NCI-H524 treated with DMSO at 0.1 percent for 48 hours (cell line): ENCODE measurements at places on chromosomes 11 and 22.
A peak's percentile ranks its signal among the peaks of the same experiment; 100 is the strongest.

DNA sequence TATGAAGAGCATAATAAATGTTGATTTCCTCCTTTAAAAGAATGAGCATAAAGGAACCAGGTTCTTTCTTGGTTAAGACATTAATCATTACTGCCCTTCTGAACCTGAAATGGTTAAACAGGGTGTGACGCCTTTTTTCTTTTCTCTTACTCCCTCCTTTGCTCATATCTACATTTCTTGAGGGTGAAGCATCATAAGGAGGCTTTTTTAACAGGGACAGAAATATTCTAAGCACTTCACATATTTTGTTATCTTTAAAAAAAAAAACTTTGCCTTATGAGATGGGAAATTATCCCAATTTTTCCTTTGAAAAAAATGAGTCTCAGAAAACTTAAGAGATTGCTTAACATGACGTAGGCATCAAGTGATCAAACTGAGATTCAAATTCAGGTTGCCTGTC is 1036.3 kb upstream of the TENM4 start:
- DNase-seq: no peak

DNA sequence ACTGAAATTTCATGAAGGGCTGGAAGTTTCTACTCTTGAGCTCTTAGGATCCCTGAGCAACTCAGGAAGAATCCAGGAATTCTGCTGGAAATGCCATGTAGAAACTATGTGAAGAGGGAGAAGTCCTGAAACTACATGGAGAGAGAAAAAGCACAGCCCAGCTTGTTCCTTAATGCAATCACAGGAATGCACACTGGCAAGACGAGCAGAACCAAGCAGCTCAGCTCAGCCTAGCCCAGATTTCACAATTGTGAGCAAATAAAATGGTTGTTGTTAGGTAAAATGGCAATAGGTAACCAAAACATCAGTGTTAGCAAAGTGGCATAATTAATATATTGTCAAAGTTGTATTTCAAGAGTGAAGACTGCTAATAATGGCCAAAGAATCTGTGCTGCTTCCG is 28.1 kb downstream of the ZNF214 start:
- no peak for DNase-seq

- peak; percentile 3 for DNase-seq
These were observed 81.9 kb downstream of the UVRAG start for GRCh38 chr11:75896843-75897419.

- peak; percentile 96 for DNase-seq
These were observed 44.3 kb downstream of the PTPRJ start for GRCh38 chr11:48024635-48025071.

- DNase-seq: no peak
These were observed 26.4 kb downstream of the ADAMTS15 start for GRCh38 chr11:130474637-130475400.

DNA sequence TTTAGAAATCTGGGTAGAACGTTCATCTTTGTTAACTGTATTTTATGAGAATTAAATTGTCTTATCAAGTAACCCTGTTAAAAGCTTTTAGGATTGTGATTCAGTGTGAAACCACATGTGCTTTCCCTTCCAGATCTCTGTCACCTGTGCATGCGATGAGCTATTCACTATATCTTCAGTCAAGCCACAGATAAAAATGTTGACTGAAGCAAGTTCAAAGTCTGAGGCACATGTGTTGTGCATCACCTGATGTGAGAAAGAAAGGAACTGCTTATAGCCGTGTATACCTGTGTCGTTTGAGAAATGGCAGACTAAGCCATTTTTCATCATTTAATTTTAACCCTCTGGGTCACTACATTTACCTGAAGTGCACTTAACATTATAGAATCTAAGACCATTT is 1088.9 kb upstream of the TENM4 start:
- DNase-seq: no peak

DNA sequence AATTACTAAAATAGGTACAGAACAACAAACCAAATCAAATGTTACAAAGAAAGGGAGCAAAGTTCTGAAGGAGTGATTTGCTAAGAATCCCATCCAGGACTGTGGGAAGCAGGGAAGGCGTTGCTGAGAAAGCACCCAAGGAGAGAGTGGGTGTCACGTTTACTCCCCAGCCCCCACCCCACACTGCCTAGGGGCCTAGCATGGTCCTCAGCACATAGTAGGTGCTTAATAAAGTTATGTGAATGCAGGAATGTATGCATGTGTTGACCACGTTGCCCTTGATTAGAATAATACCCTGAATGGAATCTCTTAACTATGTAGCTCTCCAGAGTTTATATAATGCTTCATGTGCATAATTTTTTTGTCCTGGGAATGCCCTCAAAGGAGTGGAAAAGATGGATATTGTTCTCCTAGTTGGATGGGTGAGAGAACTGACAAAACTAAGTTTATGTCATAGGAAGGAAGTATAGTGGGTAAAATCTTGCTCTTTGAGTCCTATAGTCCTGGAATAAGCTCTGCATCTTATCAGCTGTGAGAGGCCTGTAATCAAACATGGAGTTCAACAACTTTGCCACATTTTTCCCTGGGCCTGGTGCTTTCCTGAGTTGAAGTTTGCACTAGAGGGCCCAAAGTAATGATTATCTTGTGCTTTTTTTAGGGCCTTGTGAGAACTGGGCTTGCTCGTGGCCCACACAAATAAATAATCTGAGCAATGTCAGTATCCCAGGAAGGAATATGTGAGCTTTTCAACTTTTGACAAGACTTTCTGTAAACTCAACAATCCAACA is 53.8 kb upstream of the LMO2 start:
- no peak for DNase-seq

- no peak for DNase-seq
These were observed 866 bp downstream of the MED17 start for GRCh38 chr11:93784935-93785360.

- DNase-seq: no peak
These were observed 25.0 kb upstream of the EED start for GRCh38 chr11:86219311-86220193.

GRCh38 chr22:50074551-50075530 is 10.4 kb downstream of the MLC1 start:
- no peak for DNase-seq

- DNase-seq: no peak
These were observed 404.5 kb downstream of the INSC start for GRCh38 chr11:15519124-15519791.

DNA sequence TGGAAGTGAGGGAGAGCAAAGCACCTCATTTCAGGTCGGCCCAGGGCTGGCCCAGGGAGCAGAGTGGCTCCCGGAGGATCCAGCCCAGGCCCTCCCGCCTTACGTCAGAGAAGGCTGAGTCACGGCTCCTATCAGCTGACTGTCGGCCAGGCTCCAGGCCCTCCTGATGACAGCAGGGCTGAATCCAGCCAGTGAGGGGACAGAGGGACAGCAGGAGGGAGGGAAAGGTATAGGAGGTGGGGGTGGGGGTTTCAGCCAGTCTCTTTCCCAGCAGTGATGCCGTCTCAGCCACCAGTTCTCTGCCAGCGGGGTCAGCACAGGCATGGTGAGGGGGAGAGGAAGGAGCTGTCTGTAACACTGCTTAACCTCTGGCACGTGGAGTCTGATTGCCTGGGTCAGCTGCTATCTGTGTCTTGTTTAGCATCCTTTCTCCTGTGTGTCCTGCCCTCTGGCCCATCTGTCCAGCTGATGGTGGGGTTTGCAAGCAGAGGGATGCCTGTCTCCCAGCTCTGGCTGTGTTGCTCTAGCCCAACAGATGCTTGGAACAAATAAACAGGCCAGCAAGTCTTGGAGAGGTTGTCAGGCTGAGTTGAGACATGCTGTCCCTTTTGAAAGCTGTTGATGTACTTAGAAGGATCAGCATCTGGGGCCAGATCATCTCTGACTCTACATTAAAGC is 74.0 kb downstream of the ADAMTS15 start:
- peak; percentile 36 for DNase-seq

- no peak for DNase-seq
These were observed 18.3 kb downstream of the RGL4 start for GRCh38 chr22:23709107-23709506.

DNA sequence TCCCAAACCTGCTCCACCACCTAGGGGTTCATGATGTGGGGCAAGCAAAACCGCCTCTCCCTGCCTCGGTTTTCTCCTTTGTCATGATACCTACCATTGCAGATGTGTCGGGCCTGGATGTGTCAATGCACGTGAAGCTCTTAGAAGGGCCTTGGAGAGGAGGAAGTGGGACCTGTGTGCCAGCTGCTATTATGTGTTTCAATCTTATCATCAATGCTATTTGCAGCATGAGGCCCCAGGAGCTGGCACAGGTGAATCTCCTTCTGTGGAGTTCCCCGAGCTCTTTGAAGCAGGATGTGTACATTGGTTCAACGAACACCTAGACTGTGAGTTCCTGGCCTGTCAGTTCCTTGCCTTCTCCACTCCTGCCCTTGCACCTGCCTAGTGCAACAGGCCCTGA is 331.6 kb downstream of the CTTN start:
- DNase-seq: no peak

DNA sequence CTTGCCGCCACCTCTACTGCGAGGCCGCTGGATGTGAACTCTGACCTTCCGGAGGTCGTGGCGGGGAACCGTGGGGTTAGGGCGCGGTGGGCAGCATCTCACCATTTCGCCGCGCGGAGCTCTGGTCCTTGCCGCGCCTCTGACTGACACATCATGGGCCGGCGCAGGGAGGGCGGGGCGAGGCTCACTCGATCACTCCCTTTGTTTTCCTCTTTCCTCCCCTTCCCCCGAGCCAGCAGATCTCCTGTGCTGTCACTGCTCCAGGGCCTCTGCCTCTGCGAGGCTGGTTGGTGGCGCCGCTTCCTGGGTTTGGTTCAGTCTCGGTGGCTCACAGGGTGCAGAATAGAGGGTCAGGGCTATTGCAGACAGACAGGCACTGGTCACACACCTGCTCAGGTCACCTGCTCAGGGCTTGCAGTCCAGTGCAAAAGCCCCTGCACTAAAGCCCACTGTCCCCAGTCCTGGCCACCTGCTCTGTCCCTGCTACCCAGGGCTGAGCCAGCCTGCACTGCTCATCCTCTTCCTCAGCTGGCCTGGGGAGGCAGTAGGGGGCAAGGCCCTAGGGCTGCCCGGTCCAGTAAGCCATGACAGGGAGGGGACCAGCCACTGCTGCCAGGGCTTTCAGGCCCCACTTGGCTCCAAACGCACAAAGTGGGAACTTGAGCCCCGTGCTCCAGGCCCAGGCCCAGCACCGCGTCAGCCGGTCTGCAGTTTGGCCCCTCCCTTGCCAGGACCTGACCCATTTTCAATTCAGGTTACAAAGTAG is 36.2 kb downstream of the PISD start:
- no peak for DNase-seq

GRCh38 chr11:68469642-68470041 is 9.1 kb downstream of the PPP6R3 start:
- no peak for DNase-seq

DNA sequence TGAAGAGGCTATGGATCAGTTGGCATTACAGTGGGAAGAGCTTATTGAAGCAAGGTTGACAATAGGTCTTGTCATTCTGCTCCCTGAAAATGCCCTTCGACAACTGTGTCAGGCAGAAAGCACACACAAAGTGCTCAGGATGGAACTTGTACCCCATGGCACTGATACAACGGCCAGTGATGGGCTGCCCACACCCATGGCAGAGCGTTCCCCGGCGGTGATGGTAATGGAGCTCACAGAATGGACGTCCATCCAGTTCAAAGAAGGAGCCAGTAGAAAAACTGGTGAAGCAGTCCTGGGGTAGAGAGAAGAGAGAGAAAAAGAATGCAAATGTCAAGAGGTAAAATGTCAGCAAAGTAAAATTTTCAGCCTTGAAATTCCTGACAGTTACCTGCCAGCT is 19.5 kb upstream of the OR5B21 start:
- DNase-seq: no peak

GRCh38 chr11:101912823-101913284 is 2.0 kb upstream of the CEP126 start:
- no peak for DNase-seq

DNA sequence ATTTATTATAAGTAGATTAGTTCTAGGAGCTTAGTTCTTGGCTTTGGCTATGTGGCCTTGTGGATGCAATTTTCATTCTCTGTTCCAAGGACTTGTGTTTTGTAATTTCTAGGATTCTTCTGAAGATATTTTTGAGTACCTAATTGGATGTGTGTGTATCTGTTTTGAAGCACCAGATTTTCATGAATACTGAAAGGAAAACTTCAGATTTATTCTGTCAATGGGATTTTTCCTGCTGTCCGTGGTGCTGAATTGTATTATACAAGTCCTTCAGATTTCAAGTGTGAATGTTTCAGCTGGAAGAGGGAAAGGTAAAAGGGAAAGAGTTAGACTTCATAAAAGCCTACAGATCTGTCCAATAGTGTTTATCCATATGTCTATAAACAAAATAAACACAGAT is 18.2 kb upstream of the SYN3 start:
- DNase-seq: no peak

DNA sequence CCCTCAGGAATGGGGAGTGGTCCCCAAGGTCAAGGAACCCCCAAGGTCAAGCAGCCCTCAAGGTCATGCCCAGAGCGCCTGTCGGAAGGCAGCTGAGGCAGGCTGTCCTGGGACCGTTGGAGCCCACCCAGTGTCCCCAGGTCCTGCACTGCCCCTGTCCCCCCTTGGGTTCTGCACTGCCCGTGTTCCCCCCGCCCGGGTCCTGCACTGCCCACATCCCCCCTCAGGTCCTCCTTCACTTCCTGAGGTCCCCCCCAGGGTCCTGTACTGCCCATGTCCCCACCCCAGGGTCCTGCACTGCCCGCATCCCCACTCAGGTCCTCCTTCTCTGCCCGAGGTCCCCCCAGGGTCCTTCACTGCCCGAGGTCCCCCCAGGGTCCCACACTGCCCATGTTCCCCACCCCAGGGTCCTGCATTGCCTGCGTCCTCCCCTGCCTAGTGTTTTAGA is 1073.0 kb downstream of the BRD1 start:
- DNase-seq: no peak

DNA sequence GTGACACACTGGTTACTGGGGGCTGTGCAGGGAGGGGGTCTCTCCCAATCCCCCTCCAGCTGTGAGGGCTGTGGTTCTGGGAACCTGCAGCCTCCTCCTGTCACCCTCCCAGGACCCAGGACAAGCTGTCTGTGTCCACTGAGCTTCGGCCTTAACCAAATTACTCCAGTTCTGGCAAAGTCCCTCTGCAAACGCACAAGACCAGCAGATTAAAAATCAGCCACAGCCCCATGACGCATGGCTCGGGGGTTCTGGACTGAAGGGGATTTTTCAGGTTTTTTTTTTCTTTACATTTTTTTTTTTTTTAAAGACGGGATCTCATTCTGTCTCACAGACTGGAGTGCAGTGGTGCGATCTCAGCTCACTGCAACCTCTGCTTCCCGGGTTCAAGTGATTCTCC is 32.2 kb upstream of the A4GALT start:
- no peak for DNase-seq

- no peak for DNase-seq
These were observed 335 bp upstream of the SEZ6L start for GRCh38 chr22:26168939-26169314.

DNA sequence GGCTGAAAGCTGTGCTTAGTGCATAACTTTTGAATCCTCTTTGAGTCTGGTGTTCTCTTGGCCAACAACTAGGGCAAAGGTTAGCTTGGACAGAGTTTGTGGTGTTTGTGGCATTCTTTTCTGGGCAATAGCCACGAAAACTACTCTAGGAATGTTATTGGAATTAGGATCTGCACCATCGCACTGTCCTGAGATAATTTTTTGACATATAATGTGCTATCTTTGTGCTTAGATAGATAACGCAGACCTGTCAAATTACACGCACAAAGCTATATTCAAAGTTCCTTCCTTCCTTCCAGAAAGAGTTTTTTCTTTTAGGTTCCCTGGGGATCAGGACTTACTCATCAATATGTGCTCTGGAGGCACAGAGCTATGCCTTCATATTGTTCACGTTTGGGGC is 166.8 kb upstream of the MTMR2 start:
- DNase-seq: no peak
